ENCODE measurements at places on chromosomes 6 and 20.
A peak's percentile ranks its signal among the peaks of the same experiment; 100 is the strongest.

DNA sequence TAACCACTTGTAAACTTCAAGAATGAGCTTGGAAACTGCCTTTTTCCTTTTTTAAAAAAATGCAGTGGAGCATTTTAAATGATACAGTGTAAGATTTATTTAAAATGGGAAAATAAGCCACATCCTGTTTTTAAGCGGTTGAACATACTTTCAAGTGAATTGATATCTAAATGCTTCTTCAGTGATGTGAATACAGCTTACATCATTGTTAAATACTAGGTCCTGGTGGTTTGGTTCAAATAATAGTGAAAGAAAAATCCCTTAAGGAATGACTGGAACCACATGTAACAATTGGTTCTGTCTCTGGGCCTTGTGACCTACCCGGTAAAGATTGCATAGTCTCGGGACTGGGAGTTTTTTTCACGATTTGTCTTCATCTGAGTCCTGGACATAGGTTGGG lies 44.2 kb downstream of the BMP6 start:
- DNase-seq, result no peak

DNA sequence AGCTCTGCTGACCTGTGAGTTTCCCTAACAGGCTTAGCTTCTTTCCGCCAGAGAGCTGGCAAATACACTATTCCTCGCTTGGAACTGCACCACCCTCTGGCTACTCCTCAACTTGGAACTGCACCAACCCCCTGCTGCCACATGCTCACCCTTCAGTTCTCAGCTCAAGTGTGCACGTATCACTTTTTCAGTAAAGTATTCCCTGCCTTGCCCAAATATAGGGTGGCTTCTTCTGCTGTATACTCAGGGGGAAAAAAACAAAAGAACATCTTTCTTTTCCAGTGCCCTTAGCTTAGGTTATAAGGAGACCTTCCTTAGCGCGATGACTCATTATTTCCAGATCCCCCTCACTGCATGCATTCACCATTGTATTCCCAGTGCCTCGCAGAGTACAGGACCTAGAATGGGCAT lies 21.2 kb downstream of the GNAS-AS1 start:
- DNase-seq, result peak; percentile 53

GRCh38 chr6:130026859-130027258 lies 8.5 kb downstream of the L3MBTL3 start:
- DNase-seq, result peak; percentile 19

DNA sequence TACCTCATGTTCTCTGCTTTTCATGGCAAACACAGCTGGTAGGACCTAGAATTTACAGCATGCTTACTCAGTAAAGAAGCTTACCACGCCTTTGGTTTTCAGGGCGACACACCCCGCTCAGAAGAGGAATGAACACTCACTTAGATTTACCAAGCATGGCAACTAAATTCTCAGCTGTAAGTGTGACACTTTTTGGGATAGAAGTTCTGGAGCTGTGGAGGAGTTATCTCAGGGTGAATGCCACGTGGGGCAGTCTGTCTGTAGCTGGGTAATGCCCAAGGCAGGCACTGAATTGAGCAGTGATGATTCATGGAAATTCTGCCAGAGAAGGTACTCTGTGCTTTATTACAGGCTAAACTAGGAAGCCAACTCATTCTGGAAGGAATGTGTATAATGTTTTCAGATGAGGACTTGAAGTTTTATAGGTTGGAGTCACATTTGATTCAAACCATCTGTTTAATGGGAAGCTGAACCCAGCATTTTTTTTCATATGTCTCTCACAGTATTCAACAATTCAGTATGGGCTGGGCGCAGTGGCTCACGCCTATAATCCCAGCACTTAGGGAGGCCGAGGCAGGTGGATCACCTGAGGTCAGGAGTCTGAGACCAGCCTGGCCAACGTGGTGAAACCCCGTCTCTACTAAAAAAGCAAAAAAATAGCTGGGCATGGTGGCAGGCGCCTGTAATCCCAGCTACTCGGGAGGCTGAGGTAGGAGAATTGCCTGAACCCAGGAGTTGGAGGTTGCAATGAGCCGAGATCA lies 3.5 kb upstream of the PRIM2 start:
- DNase-seq, result peak; percentile 83

- DNase-seq, result no peak
Measured at GRCh38 chr6:40815731-40816130, 223.3 kb downstream of the UNC5CL start.

DNA sequence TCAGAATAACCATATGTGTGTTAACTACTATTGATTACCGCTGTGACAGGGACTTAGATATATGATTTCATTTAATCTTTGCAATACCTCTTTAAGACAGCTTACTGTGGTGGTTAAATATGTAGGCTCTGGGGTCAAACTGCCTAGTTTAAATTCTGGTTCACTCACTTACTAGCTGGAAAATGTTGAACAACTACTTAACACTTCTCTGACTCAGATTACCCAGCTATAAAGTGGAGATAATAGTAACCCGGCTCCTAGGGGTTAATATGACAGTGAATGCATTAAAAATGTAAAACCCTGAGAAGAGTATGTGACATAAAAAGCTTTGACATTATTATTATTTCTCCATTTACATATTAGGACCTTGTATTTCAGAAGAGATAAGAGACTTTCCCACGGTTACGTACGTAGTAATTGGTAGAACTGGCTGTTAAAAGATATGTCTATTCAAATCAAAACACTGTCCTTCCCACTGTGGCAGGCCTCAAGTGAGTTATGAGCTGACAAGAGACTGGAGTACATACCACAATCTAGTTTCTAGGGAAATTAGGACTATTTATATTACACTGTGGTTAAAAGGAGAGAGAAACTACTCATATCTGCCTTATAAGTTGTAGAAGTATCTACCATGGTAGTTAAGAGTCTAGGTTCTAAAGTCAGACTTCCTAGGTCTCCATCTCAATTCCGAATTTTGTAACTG lies 4.4 kb upstream of the PLCB1 start:
- no peak for DNase-seq

Measured in AG08396 (cell line).